Smooth muscle cell of the brain vasculature (primary cell): ENCODE measurements at places on chromosomes 6 and 20.
A peak's percentile ranks its signal among the peaks of the same experiment; 100 is the strongest.

- no peak for DNase-seq
These were observed 56.5 kb upstream of the RNF144B start for GRCh38 chr6:18330548-18331081.

DNA sequence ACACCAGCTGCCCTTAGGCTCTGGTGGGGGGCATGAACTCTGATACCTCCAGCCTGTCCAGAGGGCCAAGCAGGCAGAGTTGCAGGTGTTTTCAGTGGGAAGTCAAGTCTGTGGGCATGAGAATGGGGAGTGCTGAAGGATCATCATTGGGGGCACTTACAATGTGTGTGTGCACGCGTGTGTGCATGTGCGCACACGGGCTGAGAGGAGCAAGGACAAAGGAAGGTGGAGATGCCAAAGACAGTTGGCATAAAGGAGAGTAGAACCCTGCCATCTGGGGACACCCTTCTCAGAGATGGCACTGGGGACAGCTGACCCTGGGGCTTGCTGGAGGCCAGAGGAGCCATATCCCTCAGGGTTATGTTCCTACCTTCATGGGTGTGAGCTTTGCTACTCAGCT is 408.4 kb upstream of the CHD6 start:
- no peak for DNase-seq

- DNase-seq: no peak
These were observed 13.7 kb downstream of the KIF3B start for GRCh38 chr20:32291166-32291565.

GRCh38 chr20:39879296-39879695 is 809.7 kb downstream of the MAFB start:
- no peak for DNase-seq

- DNase-seq: no peak
These were observed 621.5 kb upstream of the BTBD3 start for GRCh38 chr20:11296221-11296620.

GRCh38 chr20:20955892-20956291 is 150.3 kb downstream of the LINC00237 start:
- DNase-seq: no peak

- no peak for DNase-seq
These were observed 68.5 kb downstream of the TMEM200A start for GRCh38 chr6:130434174-130434873.

GRCh38 chr6:134826889-134827737 is 122.8 kb downstream of the ALDH8A1 start:
- no peak for DNase-seq

GRCh38 chr6:10305790-10306415 is 109.0 kb downstream of the TFAP2A start:
- DNase-seq: no peak

- no peak for DNase-seq
These were observed 123.7 kb downstream of the IRF4 start for GRCh38 chr6:515267-515666.

DNA sequence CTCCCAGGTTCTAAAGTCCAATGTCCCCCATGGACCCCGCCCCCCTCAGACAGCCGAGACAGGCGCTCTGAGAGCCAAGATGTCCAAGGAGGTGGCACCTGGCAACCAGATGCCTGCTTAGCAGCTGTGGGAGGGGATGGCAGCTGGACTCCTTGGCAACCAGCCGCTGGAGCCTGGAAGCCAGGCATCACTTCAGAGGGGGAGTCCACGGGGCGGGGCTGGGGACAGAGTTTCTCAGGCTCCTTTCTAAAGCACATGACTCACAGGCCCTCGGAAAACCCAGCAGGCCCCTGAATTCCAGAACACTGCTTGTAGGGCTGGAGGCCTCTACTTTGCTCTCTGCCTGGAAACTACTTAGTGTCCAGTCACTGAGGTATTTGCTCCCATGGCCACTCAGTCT is 51.5 kb downstream of the PREX1 start:
- DNase-seq: peak; percentile 79

DNA sequence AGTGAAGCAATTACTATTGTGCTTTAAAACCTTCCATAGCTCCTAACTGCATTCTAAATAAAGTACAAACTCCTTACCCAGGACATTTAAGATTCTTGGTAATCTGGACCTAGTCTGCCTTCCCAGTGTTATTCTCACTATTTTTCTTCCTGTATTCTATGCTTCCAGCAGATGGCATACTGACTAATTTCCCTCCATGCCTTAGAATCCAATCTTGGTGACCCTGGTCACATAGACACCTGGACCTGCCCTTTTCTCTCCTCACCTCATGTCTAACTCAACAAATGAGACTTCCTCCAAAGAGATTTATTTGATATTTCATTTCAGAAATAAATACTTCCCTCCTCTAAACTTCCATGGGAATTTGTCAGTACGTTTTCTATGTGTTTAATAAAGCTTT is 25.8 kb downstream of the ROS1 start:
- DNase-seq: no peak
